ENCODE measurements at places on chromosomes 1 and 21. TPM values are rescaled to one million over a fixed set of nuclear protein-coding genes. Genes with fewer than 3 reads are reported as not detected.
A peak's percentile ranks its signal among the peaks of the same experiment; 100 is the strongest.

DNA sequence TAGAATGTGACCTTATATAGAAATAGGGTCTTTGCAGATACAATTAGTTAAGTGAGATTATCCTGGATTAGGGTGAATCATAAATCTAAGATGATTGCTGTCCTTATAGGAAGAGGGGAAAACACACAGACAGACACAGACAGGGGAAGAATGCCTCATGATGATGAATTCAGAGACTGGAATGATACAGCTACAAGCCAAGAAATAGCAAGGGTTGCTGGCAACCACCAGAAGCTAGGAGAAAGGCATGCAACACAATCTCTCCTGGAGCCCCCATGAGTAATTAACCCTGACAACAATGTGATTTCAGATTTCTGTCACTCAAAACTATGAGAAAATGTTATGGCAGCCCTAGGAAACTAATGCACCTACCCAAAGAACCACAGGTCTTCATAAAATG, 19.1 kb upstream of the PPIH start:
- no peaks in the 10 kb centered on the region for H3K4me1 ChIP-seq
- no peak for DNase-seq
- no peak overlapping the region for H3K27ac ChIP-seq
- no peaks in the 10 kb centered on the region for H3K36me3 ChIP-seq
- H3K27me3 ChIP-seq: no peaks in the 10 kb centered on the region

SCNM1 gene
- 100 TPM for total RNA-seq

- no peaks in the 10 kb centered on the region for H3K36me3 ChIP-seq
- DNase-seq: no peak
- H3K4me3 ChIP-seq: no peak overlapping the region
- no peaks in the 10 kb centered on the region for H3K27me3 ChIP-seq
- H3K4me1 ChIP-seq: no peaks in the 10 kb centered on the region
Measured at GRCh38 chr1:248372394-248372793, 3.2 kb upstream of the OR2T6 start.

BARHL2 gene
- total RNA-seq: not detected

DNA sequence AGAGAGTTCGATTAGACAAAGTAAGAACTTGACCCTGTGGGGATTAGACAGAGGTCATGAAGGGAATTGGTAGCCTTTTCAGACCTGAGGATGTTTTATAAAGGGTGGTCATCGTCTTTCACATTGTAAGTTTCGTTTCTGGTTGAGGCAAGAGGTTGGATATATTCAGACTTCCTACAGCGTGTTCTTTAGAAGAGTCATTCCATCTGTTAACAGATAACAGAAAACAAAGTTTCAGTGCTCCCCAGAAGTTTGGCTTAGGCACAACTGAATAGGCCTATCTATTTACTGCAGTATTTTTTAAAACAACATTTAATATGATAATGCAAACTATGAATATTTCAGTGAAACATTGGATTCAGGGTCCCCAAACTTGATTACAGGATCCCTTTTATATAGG, 17.1 kb upstream of the IVNS1ABP start:
- H3K27me3 ChIP-seq: peaks cover 2% of the 10 kb centered on the region
- no peak overlapping the region for H3K27ac ChIP-seq
- peaks cover 9% of the 10 kb centered on the region for H3K36me3 ChIP-seq
- peaks cover 25% of the 10 kb centered on the region for H3K4me1 ChIP-seq
- no peak for DNase-seq

SPRR2B gene
- total RNA-seq: not detected

- no peak for DNase-seq
- no peaks in the 10 kb centered on the region for H3K27me3 ChIP-seq
- peaks cover 53% of the 10 kb centered on the region for H3K4me1 ChIP-seq
- peak overlapping the region; percentile 41 for H3K4me3 ChIP-seq
Measured at GRCh38 chr1:58813801-58814200, 30.0 kb upstream of the JUN start.

DNA sequence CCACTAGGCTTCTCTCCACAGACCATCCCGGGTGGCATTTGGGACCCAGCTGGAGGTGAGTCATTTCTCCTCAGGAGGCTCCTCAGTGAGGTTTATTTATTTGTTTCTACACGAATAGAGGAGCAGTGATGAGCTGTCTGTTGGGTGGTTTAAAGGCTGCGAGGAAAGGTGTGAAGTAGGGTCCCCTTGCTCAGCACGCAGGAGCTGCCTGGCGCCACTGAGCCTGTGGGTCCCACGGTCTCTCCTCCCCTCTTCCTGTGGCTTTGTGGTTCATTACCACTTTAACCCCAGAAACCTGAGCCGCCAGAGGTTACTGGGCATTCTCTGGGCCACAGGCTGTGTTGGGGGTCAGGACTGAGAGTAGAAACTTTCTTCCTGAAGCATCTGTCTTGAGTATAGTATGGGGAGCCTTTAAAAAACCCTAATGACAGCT, 39.9 kb downstream of the IL6R start:
- peaks cover 13% of the 10 kb centered on the region for H3K27me3 ChIP-seq
- DNase-seq: peak; percentile 75
- peaks cover 34% of the 10 kb centered on the region for H3K4me1 ChIP-seq

GRCh38 chr1:235892202-235892601, 25.5 kb upstream of the LYST start:
- H3K27me3 ChIP-seq: no peaks in the 10 kb centered on the region
- no peak for DNase-seq
- peaks cover 1% of the 10 kb centered on the region for H3K36me3 ChIP-seq
- H3K4me1 ChIP-seq: peaks cover 28% of the 10 kb centered on the region

GRCh38 chr1:154772056-154772455, 98.0 kb downstream of the KCNN3 start:
- peaks cover 12% of the 10 kb centered on the region for H3K4me1 ChIP-seq
- H3K27ac ChIP-seq: no peak overlapping the region
- H3K36me3 ChIP-seq: no peaks in the 10 kb centered on the region
- no peak for DNase-seq

DNA sequence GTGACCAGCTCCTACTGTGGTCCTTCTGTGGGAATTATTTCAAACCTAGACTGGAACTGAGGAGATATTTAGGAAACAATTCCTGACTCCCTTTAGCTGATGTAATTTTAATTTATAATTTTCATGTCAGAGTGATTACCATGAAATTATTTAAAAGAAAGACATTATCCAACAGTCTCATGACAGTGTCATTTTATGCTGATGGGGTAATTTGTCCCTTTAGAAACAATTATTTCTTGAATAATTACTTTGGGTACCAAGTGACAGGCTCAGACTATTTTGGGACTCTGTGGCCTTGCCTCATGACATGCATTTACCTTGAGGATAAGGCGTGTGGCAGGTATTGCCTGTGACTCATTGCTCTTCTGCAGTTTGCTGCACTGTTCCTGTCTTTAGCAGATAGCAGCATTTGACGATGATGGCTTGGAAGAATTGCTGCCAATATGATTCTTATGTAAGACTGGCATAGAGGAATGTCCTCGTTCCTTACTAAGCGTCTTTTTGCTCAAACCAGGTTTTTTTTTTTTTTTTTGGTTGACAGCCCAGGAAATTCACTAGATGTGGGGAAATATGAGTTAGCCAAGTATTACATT, 206.0 kb upstream of the HMCN1 start:
- H3K36me3 ChIP-seq: peaks cover 6% of the 10 kb centered on the region
- no peaks in the 10 kb centered on the region for H3K27me3 ChIP-seq
- H3K4me1 ChIP-seq: no peaks in the 10 kb centered on the region
- no peak for DNase-seq

GRCh38 chr1:189374816-189375215, 1102.8 kb downstream of the BRINP3 start:
- H3K27me3 ChIP-seq: no peaks in the 10 kb centered on the region
- DNase-seq: no peak
- H3K4me1 ChIP-seq: no peaks in the 10 kb centered on the region
- no peak overlapping the region for H3K27ac ChIP-seq
- no peak overlapping the region for H3K4me3 ChIP-seq

GRCh38 chr1:177044390-177044789, 120.1 kb downstream of the ASTN1 start:
- DNase-seq: no peak
- H3K27me3 ChIP-seq: no peaks in the 10 kb centered on the region

TFF3 gene
- not detected for total RNA-seq

PDC gene
- not detected for total RNA-seq

DNA sequence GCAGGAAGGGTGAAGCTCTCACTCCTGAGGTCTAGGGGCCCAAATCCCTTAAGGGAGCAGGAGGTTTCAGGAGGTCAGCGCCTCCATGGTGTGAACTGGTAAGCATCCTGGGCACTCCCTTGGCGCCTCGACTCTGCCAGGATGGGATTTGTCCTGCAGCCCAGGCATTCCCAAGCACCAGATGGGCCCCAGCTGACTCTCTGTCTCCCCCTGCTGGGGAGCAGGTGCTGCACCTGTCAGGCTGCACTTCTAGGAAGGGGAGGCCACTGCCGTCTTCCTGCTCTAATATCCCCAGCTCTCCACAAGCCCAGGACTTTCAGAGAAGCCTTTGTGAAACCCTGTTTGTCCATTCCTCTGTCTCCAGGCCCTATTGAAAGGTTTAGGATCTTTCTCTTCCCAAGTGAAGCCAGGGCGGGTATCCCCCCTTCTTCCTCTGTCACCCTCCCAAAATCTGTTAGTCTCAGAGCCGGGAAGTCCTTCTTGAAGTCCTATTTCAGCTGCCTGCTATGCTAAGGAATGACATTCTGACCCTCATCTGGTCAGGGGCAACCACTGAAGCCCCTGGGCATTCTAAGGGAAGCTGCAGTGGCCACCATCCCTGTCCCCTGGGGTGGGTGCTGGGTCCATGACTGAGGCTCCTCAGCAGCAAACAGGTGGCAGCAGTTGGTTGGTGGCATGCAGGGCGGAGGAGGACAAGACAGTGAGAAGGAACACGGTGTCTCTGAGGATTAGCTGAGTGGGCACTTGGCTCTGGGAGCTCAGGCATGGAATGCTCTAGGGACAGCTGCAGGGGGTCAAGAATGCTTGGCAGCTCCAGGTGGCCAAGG, 3.2 kb downstream of the MYBPH start:
- H3K4me3 ChIP-seq: no peak overlapping the region
- H3K36me3 ChIP-seq: no peaks in the 10 kb centered on the region
- no peaks in the 10 kb centered on the region for H3K4me1 ChIP-seq
- no peaks in the 10 kb centered on the region for H3K27me3 ChIP-seq

DNA sequence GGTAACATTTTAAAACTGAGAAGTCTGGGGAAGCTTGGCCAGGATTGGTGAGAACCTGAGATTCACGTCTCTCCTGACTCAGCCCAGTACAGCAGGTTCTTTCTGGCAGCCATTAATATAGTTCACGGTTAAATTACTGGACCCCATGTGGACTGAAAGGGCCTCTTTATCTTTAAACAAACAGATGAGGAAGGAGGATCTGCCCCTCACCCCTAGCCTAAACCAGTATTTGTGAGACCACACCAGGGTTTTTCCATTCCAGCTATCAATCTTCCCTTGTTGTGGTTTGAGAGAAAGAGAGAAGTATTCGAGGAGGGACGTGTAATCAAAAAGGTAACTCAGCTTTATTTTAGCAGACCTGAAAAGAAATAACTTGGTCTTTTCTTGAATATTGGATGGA, 137.1 kb downstream of the PROX1 start:
- no peak for DNase-seq
- no peaks in the 10 kb centered on the region for H3K4me1 ChIP-seq
- H3K36me3 ChIP-seq: no peaks in the 10 kb centered on the region
- H3K27me3 ChIP-seq: peaks cover 3% of the 10 kb centered on the region
- H3K4me3 ChIP-seq: no peak overlapping the region

DNA sequence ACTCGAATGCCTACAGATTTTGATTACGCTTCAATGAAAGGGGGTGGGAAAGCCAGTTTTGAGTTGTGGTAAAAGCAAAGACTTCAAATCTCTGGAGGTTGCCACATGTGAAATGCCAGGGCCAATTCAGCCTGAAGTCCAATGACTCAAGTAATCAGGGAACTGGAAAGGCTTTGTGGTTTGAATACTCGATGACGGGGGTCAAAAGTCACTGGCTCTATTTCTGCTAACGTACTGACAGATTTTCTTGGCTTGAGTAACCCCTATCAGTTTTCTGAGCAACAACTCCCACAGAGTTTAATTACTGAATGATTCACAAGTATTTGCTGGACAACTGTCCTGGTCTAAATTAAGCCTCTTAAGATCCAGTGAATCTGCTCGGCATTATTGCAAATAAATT, 152.2 kb downstream of the SIPA1L2 start:
- no peaks in the 10 kb centered on the region for H3K4me1 ChIP-seq
- H3K27me3 ChIP-seq: peaks cover 8% of the 10 kb centered on the region
- H3K27ac ChIP-seq: no peak overlapping the region
- no peak for DNase-seq

GRCh38 chr1:96834986-96835385, 113.4 kb downstream of the PTBP2 start:
- no peak for DNase-seq
- no peak overlapping the region for H3K27ac ChIP-seq
- no peak overlapping the region for H3K4me3 ChIP-seq
